ENCODE measurements at places on chromosomes 4 and X.

DNA sequence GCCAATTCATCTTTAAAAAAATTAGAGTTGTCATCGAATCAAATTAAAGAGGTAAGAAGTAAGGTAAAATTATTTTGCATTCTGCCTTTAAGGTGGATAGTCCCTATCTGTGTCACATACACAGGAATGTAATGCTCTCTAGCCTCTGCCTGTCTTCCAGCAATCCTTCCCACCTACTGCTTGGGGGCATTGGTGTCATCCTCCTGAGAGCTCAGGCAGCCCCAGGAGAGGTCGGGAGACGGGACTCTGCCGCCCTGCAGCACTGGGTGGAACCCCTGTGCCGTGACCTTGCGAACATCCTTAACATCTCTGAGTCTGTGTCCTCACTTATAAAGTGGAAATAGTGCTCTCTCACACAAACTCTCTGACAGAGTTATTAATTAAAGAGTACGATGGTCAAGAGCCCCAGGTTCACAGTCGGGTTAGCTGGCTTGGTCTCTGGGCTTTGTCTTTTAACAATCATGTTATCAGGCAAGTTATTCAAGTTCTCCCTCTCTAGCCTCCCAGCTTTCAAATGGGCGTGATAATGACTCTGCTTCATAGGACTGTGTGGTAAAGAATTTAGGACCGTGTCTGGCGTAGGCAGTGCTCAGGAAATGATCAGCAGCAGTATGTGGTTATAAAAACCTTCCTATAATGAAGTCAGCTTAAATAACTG is 10.2 kb downstream of the TLR3 start:
- no peak for DNase-seq

DNA sequence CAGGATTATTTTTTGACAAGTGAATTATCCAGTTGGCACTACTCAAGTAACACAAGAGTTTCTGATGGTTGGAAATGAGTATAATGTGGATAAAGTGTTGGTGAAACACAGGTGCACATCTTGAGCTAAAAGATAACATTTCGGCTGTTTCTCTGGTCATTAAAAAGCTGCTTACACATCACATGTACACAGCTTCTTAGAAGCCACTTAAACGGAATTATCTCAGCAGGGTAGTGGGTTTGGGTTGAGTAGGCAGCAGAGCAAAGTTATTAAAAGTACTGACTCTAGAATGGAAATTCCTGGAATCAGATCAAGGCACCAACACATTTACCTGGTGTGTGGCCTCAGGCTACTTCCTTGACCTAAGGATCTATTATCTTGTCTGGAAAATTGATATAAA is 55.4 kb upstream of the RASSF6 start:
- DNase-seq, result no peak

DNA sequence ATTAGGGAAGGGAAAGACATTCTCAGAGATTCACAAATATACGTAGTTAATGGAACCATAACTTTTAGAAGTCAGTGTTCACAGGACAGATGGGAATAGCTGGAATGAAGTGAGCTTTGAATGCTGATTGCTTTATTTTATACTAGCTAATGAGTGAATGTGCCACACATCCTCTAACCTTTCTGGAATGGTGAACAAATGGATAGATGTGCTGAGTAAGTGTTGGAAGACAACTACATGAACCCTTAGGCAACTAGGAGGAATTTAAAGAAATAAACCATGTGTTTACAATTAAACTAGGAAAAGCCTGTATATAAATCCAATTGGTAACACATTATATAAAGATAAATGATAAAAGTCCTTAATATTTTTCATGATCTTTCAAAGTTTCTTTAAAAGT is 91.6 kb upstream of the LIMCH1 start:
- no peak for DNase-seq

- no peak for DNase-seq
Measured at GRCh38 chr4:127575888-127576287, 56.9 kb upstream of the INTU start.

GRCh38 chr4:114326358-114326757 is 272.2 kb upstream of the UGT8 start:
- DNase-seq, result no peak

GRCh38 chrX:120213438-120214265 is 37.0 kb upstream of the ZBTB33 start:
- peak; percentile 43 for DNase-seq

DNA sequence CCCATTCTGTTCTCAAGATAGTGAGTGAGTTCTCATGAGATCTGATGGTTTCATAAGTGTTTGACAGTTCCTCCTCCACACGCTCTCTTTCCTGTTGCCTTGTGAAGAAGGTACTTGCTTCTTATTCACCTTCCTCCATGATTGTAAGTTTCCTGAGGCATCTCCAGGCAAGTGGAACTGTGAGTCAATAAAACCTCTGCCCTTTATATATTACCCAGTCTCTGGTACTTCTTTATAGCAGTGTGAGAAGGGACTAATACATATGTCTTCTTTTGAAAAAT is 58.4 kb downstream of the CFAP299 start:
- no peak for DNase-seq

All from activated naive CD4-positive, alpha-beta T cell treated with Interleukin-2 at 50 U/mL for 16 hours (primary cell).